ENCODE measurements at places on chromosomes 2 and 18. TPM values are rescaled to one million over a fixed set of nuclear protein-coding genes. Genes with fewer than 3 reads are reported as not detected.
A peak's percentile ranks its signal among the peaks of the same experiment; 100 is the strongest.

- no peak for DNase-seq
These were observed 167.5 kb downstream of the ARL4C start for GRCh38 chr2:234329202-234329960.

DNA sequence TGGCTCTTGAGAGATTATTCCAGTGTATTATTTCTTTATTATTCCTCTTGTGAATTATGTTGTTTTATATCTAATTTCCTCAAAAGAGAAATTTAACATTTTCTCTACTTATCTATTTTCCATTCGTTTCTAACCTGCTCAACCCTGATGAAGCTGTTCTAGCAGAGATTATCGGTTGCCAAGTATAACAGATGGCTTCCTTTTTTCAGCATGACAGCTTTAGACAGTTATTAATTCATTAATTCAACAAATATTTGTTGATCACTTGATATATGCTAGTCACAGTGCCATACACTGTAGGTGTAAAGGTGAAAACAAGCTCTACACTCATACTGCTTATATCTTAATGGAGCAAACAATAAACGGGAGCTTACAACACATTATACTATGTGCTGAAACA, 137.9 kb upstream of the UBE2E3 start:
- no peak for DNase-seq

- DNase-seq, result peak; percentile 58
These were observed 40.2 kb downstream of the INPP4A start for GRCh38 chr2:98484652-98485452.

GRCh38 chr18:79608069-79608468, 71.5 kb upstream of the CTDP1 start:
- DNase-seq, result no peak

DNA sequence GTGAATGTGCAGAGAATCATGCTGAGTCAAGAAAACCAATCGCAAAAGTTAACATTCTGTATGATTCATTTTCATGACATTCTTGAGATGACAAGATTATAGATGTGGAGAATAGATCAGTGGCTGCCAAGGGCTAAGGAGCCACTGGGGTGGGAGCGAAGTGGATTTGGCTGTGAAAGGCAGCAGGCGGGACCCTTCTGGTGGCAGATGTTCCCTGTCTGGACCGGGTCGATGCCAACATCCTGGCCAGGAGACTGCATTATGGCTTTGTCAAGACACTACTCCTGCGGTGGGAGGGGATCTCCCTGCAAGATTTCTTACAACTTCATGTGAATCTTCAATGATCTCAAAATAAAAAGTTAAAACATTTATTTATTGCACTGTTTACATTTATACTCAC, 427.9 kb downstream of the GALR1 start:
- no peak for DNase-seq

GRCh38 chr2:121489284-121489683, 41.4 kb upstream of the RNU4ATAC start:
- DNase-seq, result no peak

DNA sequence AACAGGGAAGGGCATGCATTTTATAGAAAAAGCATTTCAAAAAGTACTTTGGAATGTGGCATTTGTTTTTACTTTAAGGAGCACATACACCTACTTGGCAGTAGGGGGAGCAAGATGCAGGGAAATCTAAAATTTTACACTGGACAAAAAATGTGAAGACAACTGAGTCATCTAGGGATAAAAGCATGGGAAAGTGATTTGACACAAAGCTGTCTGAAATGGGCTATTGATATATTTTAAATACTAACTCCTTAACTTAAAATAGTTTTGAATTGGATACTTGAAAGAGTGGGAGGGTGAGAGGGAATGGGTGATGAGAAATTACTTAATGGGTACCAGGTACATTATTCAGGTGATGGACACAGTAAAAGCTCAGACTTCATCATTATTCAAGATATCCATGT, 15.8 kb downstream of the TMEM200C start:
- DNase-seq, result no peak

DNA sequence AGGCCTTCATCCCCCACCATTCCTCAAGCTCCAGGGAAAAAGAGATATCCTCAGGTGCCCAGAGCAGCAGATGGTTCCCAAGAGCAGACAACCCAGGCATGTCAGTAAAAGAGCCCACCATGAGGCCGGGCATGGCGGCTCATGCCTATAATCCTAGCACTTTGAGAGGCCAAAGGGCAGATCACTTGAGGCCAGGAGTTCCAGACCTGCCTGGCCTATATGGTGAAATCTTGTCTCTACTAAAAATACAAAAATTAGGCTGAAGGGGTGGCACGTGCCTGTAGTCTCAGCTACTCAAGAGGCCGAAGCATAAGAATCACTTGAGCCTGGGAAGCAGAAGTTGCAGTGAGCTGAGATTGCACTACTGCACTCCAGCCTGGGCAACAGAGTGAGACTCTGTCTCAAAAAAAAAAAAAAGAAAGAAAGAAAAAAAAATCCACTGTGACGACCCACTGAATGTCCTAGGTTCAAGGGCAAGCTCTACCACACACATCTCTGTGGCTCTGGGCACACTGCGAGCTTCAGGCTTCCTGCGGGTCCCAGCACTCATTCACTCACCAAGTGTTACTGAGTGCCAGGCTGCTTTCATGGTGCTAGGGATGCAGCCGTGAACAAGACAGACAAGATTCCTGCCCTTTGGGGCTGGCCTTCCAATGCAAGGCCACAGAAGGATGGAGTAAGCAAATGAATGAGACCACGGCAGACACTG, 6.5 kb upstream of the DUSP2 start:
- peak; percentile 3 for DNase-seq

DNA sequence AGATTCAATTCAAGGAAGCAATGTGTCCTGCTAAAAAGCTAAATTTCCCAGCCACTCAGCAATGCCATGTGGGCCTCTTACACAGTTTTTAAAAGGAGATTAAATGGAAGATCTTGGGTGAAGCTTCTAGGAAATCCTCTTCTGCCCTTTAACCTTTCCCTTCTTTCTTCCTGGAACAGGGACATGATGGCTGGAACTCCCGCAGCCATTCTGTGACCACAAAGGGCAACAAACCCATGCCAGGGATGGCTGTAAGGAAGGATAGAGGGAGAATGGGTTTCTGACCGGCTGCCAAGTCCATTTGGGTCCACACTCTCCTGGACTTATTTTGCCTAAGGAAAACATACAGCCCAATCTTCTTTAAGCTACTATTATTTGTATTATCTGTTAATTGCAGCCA, 52.6 kb upstream of the ASAP2 start:
- no peak for DNase-seq

GRCh38 chr18:48961547-48961946, 10.8 kb upstream of the SMAD7 start:
- no peak for DNase-seq

GRCh38 chr2:26608557-26608956, 32.6 kb downstream of the CIB4 start:
- DNase-seq, result no peak

GRCh38 chr18:35572644-35573043, 8.9 kb upstream of the GALNT1 start:
- DNase-seq, result no peak

GRCh38 chr18:42024131-42024530, 69.1 kb downstream of the PIK3C3 start:
- no peak for DNase-seq

DNA sequence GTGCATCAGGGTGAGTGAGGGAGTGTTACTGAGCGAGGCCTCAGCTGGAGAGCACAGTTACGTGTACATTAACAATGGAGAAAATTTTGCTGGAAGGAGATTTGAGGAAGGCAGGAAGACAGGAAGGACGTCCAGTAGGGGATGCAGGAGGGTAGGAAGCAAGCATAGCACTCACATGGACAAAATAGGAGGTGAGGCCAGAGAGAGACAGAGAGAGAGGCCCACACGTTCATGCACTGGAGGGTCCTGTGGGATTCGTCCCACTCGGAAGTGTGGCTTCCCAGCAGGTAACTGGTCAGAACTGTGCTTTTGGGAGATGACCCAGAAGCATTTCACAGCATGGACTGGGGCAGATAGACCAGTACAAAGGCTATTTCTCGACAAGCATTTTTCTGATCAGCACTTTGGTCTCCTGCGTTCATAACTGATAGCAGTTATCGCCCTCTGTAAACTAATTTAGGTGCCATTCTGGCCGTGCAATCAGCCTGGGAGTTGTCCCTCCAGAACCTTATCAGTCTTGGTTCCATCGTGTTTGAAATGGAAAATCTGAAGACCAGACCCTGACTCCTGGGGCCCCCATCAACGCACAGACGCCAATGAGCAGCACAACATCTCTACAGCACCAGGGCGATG, 5.7 kb downstream of the LCT start:
- no peak for DNase-seq

DNA sequence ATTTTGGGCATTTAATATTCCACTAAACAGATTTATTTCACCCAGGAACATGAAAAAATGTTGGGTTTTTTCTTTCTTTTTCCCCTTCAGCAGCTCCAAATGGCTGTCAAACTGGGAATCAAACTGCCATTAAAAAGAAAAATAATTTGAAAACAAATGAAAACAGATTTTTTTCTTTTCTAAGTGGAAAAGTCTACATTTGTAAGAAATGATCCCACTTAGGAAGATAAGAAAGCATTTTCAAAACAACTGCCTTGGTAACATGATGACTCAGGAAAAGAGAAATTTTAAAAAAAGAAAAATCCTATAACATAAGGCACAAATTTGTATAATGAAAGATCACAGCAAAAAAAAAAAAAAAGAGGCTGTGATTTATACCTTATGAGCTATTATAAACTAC, 20.0 kb downstream of the ZNF521 start:
- DNase-seq, result no peak

- no peak for DNase-seq
These were observed 70.8 kb downstream of the XIRP2 start for GRCh38 chr2:166958986-166959481.

GRCh38 chr18:78724214-78724914, 255.3 kb upstream of the SALL3 start:
- no peak for DNase-seq

- no peak for DNase-seq
These were observed 25.9 kb downstream of the MROH2A start for GRCh38 chr2:233803994-233804393.

DNA sequence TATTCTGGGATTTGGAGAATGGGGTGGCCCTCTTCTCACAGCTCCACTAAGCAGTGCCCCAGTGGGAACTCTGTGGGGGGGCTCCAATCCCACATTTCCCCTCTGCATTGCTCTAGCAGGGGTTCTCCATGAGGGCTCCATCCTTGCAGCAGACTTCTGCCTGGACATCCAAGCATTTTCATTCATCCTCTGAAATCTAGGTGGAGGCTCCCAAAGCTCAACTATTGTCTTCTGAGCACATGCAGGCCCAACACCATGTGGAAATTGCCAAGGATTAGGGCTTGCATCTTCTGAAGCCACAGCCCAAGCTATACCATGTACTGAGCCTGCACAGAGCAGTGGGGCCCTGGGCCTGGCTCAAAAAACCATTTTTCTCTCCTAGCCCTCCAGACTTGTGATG, 162.4 kb upstream of the CWC22 start:
- DNase-seq, result no peak

DNA sequence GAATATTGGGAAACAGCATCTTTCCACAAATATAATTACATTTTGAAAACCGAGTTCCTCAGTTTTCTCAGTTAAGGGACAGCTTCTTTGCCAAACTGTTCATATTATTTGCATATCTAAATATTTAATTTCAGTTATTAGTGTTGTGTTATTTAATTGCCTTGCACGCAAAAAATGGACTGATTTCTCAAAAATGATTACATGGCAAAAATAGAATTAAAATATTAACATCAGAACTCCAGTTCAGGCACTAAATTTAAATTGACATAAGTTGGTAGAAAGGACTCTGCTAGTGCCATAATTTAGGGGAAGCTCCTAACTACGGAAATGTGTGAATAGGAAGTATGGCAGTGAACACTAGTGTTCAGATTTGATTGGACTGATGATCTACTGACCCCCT, 209.6 kb downstream of the PARD3B start:
- no peak for DNase-seq

DNA sequence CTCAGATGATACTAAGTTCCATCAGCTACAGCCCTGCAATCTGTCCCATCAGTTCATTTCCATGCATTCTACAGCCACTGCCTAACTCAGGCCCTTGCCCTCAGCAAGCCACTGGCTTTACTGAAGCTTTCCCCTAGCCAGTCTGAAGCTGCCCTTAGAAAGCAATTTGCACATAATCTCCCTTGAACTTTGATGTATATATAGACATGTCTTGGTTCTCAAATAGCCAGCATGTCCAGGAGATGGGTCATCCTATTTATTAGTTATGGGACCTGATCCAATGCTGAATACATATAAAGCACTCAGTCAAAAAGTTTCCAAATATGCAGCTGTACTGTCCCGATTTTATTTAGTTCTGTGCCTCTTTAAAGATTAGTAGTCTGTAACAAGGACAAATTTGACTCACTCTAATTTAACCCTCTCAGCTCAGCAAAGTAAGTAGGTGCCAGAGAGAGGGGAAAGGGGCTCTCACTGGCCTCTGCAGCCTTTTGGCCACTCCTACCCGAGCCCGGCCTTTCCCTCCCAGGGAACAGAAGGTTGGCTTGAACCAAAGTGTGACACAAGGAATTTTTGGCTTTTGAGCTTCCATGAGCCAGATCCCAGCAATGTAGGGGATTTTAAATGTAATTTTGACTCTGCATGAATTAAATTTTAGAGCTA, 70.7 kb downstream of the CCDC93 start:
- DNase-seq, result no peak

GRCh38 chr2:144430722-144431391, 89.1 kb downstream of the ZEB2 start:
- no peak for DNase-seq

The STPG4 gene
- total RNA-seq, result not detected

The KIAA2012 gene
- not detected for total RNA-seq

The IL36G gene
- total RNA-seq, result not detected

The KYNU gene
- total RNA-seq, result not detected

The DNAJC27 gene
- 5.3 TPM for total RNA-seq

The EIF2AK2 gene
- total RNA-seq, result 54.5 TPM

The CABYR gene
- total RNA-seq, result 1.7 TPM

The MAP2 gene
- 0.67 TPM for total RNA-seq

The FSHR gene
- not detected for total RNA-seq

The L3MBTL4 gene
- total RNA-seq, result 0.05 TPM

The HSPE1 gene
- total RNA-seq, result 310 TPM

The ACMSD gene
- total RNA-seq, result not detected

The FBLN7 gene
- total RNA-seq, result 39.0 TPM

The UGT1A7 gene
- total RNA-seq, result not detected
